ENCODE measurements at places on chromosomes 5 and 9.

DNA sequence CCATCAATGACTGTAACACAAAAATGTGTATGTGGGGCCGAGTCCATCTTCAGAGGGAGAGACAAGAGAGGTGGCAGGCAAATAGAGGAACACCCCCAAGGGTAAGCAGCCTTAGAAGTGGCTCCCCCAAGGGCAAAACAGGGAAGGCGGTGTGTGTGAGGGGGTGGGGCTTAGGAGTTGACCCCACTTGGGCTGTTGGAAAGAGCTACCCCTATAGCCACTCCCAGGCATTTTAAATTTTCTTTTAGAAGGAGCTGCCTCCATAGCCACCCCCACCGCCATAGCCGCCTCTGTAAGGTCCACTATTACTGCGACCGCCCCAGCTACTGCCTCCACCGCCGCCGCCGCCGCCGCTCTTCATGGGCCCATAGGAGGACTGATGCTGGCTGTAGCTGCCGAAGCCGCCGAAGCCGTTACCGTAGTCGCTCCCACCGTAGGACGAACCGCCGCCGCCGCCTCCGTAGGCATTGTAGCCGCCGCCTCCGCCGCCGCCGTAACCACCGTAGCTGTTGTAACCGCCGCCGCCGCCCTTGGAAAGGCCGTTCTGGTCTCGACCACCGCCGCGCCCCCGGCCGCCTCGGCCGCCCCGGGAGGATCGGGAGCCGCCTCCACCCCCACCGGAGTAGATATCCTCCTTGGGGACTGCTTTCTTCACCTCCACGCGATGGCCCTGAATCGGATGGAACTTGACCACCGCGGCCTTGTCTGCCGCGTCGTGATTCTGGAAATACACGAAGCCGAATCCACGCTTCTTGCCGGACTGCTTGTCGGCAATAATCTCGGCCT is 1.1 kb downstream of the HNRNPA0 start:
- DNase-seq, result peak; percentile 29

GRCh38 chr5:159987031-159987674 is 21.8 kb upstream of the TTC1 start:
- DNase-seq, result peak; percentile 62

GRCh38 chr5:154228696-154229095 is 38.2 kb downstream of the GALNT10 start:
- DNase-seq, result no peak

DNA sequence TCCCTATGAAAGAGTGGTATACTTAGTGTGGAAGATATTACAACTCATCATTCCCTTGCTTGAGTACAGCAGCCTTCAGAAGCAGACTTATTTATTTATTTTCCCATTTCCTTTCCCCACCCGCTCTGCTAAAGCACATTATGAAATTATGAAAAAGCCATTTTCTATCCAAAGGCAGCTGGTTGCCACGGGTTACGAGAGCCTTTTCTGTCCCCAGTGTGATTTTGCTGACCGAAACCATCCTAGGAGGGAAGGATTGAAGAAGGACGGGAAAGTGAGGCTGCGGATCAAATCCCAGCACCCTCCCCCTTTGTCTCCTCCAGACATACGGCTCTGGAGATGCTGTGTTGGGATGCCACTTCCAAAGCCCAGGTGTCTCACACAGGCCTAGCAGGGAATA is 246.9 kb downstream of the TLR4 start:
- DNase-seq, result no peak

GRCh38 chr5:97063251-97063650 is 79.2 kb downstream of the LIX1 start:
- no peak for DNase-seq

Data from stimulated activated CD4-positive, alpha-beta T cell treated with anti-CD3 and anti-CD28 coated beads, Interleukin-15, amount 100 ng/mL, for 1 hour (primary cell).